Mesothelial cell of epicardium (in vitro differentiated cells): ENCODE measurements at places on chromosomes 5 and 9. TPM values are rescaled to one million over a fixed set of nuclear protein-coding genes. Genes with fewer than 3 reads are reported as not detected.

DNA sequence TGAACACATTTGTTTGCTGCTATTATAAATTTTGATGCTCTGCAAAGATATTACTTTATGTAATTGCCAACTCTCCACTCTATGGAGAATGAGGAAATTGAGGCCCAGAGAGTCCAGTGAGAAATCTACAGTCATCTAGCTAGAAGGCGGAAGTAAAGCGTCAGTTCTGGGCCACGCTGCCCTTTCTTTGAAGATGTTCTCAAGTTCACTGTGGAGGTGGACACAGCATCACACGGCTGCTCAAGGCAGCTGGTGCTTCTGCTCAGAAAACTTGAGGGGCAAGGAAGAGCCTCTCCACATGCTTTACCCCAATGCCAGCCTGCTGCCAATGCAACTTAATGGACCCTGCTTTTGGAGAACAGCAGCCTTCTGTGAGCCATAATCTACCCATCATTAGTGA is 96.3 kb downstream of the TTLL11 start:
- no peak for DNase-seq

DNA sequence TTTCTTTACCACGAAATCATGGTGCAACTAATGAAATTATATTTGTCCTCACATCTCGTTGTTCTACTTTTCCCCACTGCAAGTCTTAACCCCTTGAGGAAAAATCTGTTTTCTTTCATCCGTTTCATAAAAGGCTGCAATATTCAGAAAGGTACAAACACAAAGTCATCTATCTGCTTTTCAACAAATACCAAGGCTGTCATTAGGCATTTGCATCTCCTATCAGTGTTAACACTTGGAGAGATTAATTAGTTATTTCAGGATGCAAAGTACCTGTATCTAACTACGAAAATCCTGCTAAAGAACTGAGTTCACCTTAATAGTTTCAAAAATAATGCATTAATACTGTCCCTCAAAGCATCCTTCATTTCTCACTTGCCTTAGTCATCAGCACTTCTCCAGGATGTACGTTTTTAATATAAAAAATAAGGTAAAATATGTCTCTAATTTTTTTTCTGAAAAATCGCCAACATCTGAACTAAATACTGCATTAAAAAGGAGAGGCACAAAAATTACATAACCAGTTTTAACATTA is 1.8 kb downstream of the ARRDC3 start:
- no peak for DNase-seq

The PCYOX1L gene
- 23.2 to 23.6 TPM (median 23.5 TPM) in 3 replicates for total RNA-seq

The OR1L1 gene
- total RNA-seq: not detected in 3 replicates

DNA sequence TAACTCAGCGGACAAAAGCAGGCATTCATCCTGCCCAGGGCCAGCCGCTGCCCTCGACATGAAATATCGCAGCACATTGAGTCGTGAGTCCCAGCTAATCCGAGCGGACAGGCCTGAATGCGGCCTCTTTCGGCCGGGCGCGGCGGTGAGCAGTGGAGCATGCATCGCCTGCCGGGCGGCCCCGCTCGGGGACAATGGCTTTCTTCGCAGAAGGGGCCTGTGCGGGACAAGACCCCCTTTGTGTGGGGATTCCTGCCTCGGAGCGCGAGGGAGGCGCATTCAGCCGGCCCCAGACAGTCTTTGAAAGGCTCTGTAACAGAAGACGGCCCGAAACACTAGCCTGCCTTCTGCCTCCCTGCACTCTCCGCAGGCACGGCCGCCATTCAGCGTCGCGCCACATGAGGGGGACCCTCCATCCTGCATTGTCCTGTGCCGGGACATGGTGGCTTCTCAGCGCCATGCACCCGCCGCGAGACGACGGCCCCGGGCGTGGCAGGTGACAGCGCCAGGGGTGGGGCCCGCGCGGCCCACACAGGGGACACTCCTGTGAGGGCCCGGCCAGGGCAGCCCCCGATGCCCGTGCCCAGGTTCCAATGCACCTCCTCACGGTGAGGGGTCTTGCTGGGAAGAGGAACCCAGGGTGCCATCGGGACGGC is 52.0 kb downstream of the EXD3 start:
- DNase-seq: no peak

The INSYN2B gene
- total RNA-seq: 0.49 to 0.61 TPM (median 0.56 TPM) in 3 replicates

DNA sequence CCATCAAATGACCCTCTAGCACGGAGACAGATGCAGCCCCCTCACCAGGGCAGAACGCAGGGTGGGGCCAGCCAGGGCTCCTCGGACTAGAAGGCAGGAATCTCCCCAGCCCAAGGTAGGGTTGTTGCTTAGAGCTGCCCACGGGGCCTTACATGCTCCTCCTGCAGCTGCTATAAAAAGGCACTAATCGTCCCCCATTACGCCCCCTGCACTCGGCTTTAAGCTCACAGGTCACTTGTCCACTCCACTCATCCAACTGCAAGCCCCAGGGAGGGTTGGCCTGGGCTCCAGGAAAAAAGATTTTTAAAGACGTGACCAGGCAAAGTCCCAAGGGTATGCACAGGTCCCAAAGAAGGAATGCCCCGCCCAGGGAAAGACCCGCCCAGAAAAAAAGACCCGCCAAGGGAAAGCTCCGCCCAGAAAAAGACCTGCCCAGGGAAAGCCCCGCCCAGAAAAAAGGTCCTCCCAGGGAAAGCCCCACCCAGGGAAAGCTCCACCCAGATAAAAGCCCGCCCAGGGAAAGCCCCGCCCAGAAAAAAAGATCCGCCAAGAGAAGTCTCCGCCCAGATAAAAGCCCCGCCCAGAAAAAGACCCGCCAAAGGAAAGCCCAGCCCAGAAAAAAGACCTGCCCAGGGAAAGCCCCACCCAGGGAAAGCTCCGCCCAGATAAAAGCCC is 11.1 kb downstream of the GRIN1 start:
- DNase-seq: no peak
